ENCODE measurements at places on chromosomes 3 and 15.

GRCh38 chr3:4568841-4569240 is 75.7 kb downstream of the ITPR1 start:
- DNase-seq, result no peak

GRCh38 chr3:127100459-127101410 is 92.2 kb upstream of the PRR23E start:
- DNase-seq, result no peak

DNA sequence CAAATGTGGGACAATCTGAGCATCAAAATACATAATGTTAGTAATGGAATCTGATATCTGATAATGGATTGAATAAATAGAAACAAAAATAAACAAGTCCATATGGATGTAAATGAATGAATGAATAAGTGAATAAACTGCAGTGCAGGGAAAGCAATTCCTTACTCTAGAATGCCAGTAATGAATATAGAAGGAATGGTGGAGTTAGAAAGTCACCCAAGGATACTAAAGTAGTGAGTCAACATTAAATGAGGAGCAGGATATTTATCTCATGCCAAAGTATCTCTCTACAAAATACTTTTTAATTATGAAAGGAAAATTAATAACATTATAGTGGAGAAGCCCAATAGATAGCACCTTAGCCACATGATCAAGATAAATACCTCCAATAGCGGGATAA is 300.3 kb downstream of the FEZF2 start:
- DNase-seq, result no peak

GRCh38 chr3:149414557-149415231 is 37.2 kb upstream of the TM4SF1 start:
- no peak for DNase-seq

DNA sequence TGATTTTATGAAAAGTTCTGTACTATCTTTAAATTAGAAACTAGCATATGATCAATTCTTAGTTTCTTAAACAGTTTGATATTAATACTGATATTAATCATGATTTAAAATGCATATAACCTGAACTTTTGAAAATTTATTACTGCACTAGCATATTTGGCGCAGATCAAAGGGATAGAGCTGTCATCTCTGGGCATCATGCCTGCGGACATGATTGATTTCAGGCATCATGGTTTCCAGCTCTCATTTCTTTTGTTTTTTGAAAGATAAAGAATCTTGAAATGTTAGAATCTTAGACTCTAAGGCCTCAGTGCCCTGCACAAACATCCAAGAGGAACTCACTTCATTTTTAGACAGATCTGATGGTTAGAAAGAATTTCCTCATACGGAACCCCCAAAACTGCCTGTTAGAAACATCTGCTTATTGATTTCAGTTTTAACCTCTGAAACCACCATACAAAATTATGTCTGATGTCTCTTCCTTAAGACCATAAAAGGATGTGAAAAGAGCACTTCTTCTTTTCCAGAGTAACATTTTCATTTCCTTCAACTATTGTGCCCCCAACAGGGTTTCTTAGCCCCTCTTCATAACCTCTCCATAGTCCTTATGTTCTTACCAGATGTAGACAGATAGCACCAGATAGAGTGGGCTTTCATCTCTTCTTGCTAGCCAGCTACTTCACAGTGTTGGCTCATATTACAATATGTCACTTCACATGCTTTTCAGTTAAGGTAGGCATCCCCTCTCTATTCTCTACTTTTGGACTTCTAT is 110.8 kb downstream of the BBX start:
- DNase-seq, result no peak

GRCh38 chr15:48415036-48415886 is 84.0 kb downstream of the DUT start:
- DNase-seq, result no peak

DNA sequence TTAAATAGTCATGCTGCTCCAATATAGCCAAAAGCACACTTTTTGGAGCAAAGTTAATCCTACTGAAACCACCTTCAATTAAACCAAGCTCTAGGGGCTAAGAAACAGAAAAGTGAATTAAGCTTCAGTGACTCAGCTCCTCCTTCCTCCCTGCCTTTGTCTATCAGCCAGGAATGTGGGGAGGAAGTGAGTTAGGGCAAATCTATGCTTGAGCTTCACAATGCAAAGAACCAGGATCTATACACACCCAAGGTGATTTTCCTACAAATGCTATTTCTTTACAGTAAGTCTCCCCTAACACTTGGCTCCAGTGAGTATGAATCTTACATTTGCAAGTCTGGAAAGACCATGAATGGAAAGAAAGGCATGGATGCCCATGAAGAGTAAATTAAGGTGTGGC is 212.1 kb downstream of the P3H2 start:
- DNase-seq, result no peak

Data from activated CD8-positive, alpha-beta memory T cell treated with anti-CD3 and anti-CD28 coated beads for 24 hours (primary cell).